ENCODE measurements at places on chromosomes 5 and 9. TPM values are rescaled to one million over a fixed set of nuclear protein-coding genes. Genes with fewer than 3 reads are reported as not detected.

CRHBP gene
- 41.3 TPM for total RNA-seq

TAF11L5 gene
- not detected for total RNA-seq

GRCh38 chr9:112378328-112379176 lies 1.4 kb upstream of the HSDL2 start:
- H3K4me1 ChIP-seq, result no peaks in the 10 kb centered on the region
- H3K27me3 ChIP-seq, result no peaks in the 10 kb centered on the region
- H3K4me3 ChIP-seq, result peak overlapping the region; percentile 92
- H3K36me3 ChIP-seq, result no peaks in the 10 kb centered on the region
- DNase-seq, result peak; percentile 30

SYK gene
- 3.1 TPM for total RNA-seq

DNA sequence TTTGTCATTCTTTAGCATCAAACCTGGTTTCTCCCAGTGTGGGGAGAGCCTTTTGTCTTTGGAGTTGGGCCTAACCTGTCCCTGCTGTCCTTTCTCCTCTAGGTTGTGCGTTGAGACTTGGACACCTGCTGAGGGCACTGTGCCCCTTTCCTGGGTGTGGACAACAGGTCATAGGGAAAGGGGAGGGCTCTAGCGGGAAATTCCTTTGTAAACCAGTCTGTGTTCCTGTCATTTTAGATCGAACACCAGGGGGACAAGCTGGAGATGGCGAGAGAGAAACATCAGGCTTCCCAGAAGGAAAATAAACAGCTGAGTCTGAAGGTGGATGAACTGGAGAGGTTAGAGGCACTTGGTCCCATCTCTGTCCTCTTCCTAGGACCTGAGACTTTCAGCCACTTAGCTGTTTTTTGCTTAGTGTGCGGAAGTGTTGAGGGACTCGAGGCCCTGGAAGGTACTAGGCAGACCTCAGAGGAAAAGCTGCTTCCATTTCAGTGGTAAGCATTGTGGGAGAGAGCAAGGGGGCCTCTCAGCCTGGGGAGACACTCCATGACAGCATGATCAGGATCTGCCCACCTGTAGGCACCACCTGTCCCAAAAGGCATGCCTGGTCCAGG lies 8.6 kb upstream of the GLE1 start:
- peaks cover 6% of the 10 kb centered on the region for H3K4me1 ChIP-seq
- H3K27me3 ChIP-seq, result no peaks in the 10 kb centered on the region
- H3K4me3 ChIP-seq, result no peak overlapping the region
- peak overlapping the region; percentile 73 for H3K27ac ChIP-seq

DNA sequence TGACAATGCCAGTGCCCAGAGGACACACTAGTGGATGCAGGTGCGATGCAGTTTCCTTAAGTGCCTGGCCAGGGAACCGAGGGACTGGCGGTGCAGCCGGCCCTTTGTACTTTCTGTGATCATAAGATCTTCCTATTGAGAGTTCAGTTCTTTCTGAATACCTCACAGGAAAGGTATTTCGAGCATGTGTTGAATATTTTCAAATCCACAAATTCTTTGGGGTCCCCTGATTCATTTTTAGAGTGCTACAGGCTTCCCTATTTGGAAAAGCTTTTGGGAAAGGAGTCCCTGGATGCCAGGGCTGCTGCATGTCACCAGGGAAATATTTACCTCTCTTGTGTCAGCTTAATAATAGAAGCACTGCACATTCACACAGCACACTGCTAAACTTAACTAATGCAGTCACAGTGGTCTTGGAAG lies 281.5 kb downstream of the GADD45G start:
- no peak overlapping the region for H3K4me3 ChIP-seq
- no peaks in the 10 kb centered on the region for H3K27me3 ChIP-seq
- H3K27ac ChIP-seq, result no peak overlapping the region
- no peaks in the 10 kb centered on the region for H3K36me3 ChIP-seq
- no peaks in the 10 kb centered on the region for H3K4me1 ChIP-seq

CCNG1 gene
- total RNA-seq, result 87.0 TPM

DNA sequence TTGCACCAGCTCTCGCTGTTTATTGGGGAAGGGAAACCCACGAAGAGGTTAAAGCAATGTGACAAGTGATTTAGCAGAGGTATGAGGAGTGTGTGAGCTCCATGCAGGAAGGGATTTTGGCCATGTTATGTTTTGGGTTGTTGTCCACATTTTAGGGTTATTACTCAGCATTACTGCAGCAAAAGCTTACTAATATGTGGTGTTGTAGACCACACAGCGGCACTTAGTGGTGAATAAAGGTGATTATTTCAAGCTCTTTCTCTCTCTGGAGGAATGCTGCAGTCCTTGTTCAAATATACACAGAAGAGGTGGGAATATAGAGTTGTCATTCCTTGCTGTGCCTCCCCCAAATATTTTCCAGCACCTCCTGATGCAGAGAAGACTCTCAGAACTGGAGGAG lies 29.7 kb upstream of the AKNA start:
- no peaks in the 10 kb centered on the region for H3K36me3 ChIP-seq

GRCh38 chr5:10832987-10833386 lies 72.0 kb upstream of the DAP start:
- no peaks in the 10 kb centered on the region for H3K27me3 ChIP-seq
- DNase-seq, result no peak
- no peaks in the 10 kb centered on the region for H3K4me1 ChIP-seq
- no peak overlapping the region for H3K4me3 ChIP-seq

GRCh38 chr5:126482591-126482990 lies 59.4 kb downstream of the GRAMD2B start:
- H3K27ac ChIP-seq, result no peak overlapping the region
- no peaks in the 10 kb centered on the region for H3K36me3 ChIP-seq
- no peaks in the 10 kb centered on the region for H3K27me3 ChIP-seq

MLANA gene
- not detected for total RNA-seq

DNA sequence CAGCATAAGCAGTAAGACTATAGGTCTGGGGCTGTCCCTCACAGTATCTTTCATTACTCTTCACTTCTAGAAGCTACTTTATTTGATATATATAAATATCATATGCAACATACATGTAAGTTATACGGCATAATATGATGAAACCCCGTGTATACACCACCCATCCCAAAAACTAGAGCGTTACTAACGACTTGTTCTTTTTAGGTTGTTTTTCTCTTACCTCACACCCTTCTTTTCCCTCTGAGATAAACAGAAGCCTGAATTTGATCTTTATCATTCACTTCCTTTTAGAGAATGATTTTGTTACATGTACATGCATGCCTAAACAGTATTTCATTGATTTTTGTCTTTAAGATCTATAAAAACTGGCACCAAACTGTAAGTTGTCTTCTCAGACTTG lies 3.7 kb downstream of the TRMO start:
- no peak overlapping the region for H3K4me3 ChIP-seq
- no peak overlapping the region for H3K27ac ChIP-seq
- peaks cover 8% of the 10 kb centered on the region for H3K36me3 ChIP-seq

GRCh38 chr5:32604800-32605765 lies 19.7 kb downstream of the SUB1 start:
- no peak overlapping the region for H3K4me3 ChIP-seq
- peaks cover 8% of the 10 kb centered on the region for H3K4me1 ChIP-seq
- H3K27me3 ChIP-seq, result no peaks in the 10 kb centered on the region
- no peak for DNase-seq
